Kidney epithelial cell (primary cell): ENCODE measurements at places on chromosomes 1 and 21. TPM values are rescaled to one million over a fixed set of nuclear protein-coding genes. Genes with fewer than 3 reads are reported as not detected.

Gene YOD1
- total RNA-seq = 7.9 and 8.2 TPM in 2 replicates

Gene VHLL
- total RNA-seq = not detected in 2 replicates

Gene NUP210L
- total RNA-seq = not detected in 2 replicates

Gene GPR52
- total RNA-seq = 0.41 TPM in 1 of 2 replicates, not detected in the other
